NCI-H1092 treated with DMSO at 0.1 percent for 48 hours (cell line): ENCODE measurements at places on chromosomes 2 and 18.
A peak's percentile ranks its signal among the peaks of the same experiment; 100 is the strongest.

DNA sequence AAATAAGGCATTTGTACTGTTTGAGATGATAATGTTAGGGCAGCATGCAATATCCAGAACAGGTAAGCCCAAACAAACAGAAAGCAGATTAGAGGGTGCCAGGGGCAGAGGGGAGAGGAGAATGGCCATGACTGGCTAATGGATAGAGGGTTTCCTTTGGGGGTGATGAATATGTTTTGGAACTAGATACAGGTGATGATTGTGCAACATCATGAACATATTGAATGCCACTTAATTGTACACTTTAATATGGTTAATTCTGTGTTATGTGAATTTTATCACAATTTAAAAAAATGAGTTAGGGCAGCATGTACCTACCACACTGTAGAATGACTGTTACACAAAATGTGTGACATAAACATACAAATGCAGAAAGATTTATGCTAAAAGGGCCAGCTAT lies 255.5 kb upstream of the FN1 start:
- DNase-seq, result no peak

GRCh38 chr18:44051026-44051425 lies 629.7 kb upstream of the SETBP1 start:
- DNase-seq, result no peak

GRCh38 chr2:168907940-168908662 lies 7.0 kb downstream of the G6PC2 start:
- DNase-seq, result no peak

GRCh38 chr2:8676921-8677645 lies 4.8 kb upstream of the ID2 start:
- DNase-seq, result no peak

DNA sequence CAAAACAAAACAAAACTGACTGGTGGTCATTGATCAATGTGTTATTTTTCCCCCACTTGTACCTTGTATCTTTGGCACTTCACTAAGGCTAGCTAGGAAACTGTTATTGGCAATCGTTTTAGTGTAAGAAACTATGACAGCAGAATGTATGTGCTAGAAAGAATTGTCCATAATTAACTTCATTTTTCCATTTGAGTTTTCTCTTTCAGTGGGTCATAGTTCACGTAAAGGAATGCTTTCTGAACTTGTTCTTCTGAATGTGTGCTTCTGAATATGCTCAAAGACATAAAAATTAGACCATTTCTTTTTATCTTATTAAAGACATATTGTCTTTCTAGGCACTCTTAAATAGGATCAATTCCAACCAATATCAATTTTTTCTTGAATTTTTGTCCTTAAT lies 132.2 kb downstream of the ASXL3 start:
- DNase-seq, result no peak

- no peak for DNase-seq
These were observed 126.2 kb upstream of the GPC1 start for GRCh38 chr2:240309214-240309613.

DNA sequence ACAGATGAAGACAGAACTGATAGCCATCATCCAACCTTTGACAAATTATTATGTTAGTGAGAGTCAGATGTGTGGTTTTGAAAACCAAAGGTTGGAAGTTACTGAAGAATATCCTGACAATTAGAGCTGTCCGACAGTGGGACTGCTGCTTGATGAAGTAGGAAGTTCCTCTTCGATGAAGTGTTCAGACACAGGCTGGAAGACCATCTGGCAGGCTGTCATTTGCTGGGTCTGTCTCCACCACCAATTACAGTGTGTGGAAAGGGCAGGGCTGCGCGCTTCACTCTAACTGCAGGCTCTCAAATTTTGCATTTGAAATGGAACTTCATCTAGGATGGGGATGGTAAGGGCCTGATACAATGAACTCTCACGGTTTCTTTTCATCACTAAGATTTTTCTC lies 313.8 kb downstream of the PIK3C3 start:
- DNase-seq, result no peak

DNA sequence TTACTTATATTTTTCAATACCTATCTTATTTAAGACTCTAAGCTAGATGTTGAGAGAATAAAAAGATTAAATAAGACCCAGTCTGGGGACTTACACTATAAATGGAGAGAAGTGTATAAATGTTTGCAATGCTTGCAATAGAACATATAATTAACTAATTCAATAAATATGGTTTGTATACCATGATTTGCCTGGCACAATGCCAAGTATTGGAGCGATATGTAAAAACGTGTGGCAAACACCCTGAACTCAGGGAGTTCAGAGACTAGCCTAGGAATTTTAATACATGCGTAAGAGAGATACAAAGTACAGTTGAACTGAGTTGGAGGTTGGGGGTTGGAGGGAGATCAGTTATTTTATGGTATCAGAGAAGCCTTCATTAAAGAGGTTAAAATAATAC lies 251.8 kb upstream of the DDX18 start:
- DNase-seq, result no peak

GRCh38 chr18:7958081-7958896 lies 391.2 kb downstream of the PTPRM start:
- peak; percentile 18 for DNase-seq

DNA sequence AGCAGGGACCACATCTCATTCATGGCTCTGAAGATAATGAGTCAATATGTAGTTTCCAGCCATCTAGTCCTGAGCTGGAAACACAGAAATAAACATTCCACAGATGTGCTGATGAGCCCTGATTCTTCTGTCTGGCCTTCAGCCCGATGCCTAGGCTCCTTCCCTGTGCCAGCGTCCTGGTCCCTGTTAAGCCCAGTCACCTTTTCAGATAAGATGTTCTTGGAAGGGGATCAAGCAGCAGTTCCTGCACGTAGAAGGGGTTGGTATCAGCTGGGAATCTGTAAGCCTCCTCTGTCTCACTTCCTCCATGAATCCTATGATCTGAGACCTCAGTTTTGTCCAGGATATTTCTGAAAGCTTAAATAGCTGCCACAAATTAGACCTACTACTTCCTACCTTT lies 149.3 kb downstream of the TTC32 start:
- DNase-seq, result no peak

GRCh38 chr2:203719456-203720410 lies 13.3 kb downstream of the CD28 start:
- no peak for DNase-seq

DNA sequence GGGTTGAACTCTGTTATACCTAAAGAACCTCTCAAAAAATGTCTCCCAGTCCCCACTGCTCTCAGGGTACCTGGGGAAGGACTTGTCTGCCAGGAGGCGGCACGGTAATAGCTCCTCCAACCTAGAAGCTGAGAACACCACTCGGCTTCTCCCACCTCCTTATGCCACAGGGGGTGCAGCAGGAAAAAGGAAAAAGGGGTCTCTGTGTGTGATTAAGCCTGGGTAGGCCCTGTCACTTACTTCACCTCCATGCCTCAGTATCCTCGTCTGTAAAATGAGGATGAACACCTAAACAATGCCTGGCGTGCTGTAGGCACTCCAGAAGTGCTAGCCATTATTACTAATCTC lies 76.6 kb downstream of the EMX1 start:
- no peak for DNase-seq

DNA sequence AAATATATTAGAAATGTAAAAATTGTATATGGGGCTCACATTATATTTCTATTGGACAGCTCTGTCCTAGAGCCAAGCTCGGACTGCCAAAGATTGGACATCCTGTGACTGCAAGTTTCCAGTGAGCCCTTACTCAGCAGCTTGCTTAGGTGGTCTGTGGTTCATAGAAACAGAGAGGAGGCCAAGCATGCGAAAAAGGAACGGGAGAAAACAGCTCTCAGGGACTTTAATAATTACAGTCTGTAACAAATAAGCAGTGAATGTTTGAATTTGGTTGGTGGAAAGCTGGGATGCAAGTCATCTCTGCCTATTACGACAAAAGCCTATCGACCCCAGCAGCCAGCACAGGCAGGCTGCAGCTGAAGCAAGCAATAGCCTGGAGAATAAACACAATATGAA lies 35.6 kb downstream of the WIPF1 start:
- peak; percentile 39 for DNase-seq

GRCh38 chr2:148990968-148991367 lies 47.5 kb upstream of the LYPD6B start:
- DNase-seq, result no peak

DNA sequence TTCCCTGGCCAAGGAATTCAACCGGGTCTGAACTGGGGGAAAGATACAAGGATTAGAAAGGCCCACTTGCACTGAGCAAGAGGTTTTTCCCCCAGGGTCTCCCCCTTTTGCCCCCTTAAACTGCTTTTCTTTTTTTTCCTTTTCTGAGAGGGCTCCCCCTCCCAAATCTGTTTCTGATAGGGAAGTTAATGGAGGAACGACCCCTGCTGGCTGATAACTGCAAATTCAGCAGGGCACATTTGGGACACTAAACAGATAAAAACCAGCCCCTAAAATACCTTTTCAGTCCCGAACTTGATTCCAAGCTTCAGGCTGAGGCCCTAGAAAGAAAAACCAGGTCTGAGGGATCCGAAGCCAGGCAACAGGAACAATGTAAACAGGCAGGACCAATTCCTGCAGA lies 1012.4 kb upstream of the CRIM1 start:
- no peak for DNase-seq

DNA sequence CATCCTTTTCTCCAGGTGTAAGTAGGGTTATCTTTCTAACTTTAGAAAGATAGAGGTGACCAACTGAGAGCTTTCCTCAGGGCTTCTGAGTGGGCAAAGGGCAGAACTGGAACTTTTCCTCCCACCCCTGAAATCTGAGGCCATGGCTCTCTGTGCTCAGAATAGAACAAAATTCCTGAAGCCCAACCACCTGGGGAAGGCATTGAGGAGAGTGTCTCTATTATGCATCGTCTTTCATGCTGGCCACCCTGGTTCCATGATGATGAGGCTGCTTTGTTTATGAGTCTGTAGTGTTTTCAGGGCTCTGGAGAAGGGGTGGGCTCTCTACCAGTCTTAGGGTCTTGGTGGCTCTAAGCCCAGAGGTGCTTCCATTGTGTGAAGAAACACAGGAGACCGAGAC lies 30.7 kb upstream of the IL1R1 start:
- DNase-seq, result no peak

- no peak for DNase-seq
These were observed 27.2 kb upstream of the FHL2 start for GRCh38 chr2:105425936-105426625.

DNA sequence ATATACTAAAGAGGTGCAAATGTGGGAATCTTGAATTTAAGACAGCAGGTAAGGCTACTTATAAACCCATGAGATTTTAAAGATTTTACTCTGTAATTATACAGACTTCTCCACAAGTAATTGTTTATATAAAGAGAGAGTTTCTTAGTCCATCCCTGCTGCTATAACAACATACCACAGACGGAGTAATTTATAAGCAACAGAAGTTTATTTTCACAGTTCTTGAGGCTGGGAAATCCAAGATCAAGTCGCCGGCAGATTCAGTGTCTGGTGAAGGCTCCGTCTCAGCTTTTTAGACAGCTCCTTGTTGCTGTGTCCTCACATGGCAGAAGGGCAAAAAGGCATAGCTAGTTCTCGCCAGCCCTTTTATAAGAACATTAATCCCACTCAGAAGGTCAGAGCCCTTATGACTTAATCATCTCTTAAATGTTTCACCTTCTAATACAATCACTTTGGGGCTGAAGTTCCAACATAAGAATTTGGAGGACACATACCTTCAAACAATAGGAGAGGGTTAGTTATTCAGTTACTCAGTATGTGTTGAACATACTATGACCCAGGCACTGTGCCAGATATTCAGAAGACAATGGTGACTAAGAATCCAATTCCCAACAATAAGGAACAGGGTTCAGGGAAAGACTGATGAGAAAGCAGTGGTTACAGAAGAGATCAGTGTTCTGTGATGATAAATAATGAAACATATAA lies 466.0 kb downstream of the RIT2 start:
- no peak for DNase-seq

DNA sequence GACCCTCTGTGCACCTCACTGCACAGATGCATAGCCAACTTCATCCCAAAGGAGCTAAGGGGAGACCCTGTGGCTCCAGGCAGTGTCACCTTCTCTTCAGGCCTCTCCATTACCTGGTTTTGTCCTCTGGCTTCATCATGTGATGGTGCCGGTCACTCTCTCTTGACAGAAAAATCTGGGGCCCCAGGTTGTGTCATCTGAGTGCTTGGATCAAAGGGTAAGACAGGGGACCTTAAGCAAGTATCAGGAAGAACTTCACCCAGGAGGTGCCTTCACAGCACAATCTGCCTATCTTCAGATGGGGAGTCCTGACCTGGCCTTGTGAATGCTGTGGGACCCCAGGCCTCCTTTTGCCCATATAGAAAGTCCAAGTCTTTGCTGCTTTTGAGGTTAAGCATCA lies 104.4 kb downstream of the POLR1A start:
- DNase-seq, result no peak

DNA sequence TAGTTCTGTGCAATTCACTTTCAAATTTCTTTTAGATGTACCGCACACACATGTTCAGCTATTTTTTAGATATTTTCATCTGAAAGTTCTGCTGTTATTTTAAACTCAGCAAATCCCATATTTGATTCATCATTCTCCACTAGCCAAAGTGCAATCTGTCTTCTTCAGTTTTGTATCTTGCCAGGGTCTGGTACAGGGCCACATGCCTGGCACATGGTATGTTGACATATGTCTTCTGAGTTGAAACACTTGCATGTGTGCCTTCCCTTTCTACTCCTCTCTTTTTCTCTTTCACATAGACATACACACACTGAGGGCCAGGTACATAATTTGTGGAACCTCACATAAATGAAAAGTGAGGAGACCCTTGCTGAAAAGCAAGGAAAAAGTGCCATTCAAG lies 25.7 kb upstream of the SESTD1 start:
- no peak for DNase-seq
